Esophagus squamous epithelium (tissue), 5 donors: ENCODE measurements at places on chromosomes 3 and 15. TPM values are rescaled to one million over a fixed set of nuclear protein-coding genes. Genes with fewer than 3 reads are reported as not detected.

DNA sequence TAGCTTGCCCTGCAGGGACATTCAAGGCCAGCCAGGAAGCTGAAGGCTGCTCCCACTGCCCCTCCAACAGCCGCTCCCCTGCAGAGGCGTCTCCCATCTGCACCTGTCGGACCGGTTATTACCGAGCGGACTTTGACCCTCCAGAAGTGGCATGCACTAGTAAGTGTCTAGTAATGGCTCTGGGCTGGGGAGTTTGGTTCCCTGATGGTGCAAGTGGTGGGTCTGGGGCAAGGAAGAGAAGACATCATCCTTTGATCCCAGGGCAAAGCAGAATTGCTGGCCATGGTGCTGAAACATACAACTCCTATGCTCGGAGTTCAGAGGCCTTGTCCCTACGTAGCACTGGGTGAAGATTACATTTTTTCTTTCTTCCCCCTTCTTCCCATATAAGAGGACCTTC lies 311.4 kb downstream of the EPHB1 start:
- H3K36me3 ChIP-seq: no peaks in the 10 kb centered on the region
- no peaks in the 10 kb centered on the region for H3K4me1 ChIP-seq
- H3K27me3 ChIP-seq: no peaks in the 10 kb centered on the region
- no peak for DNase-seq
- H3K27ac ChIP-seq: no peak overlapping the region
- H3K4me3 ChIP-seq: no peak overlapping the region

The SEMA3B gene
- total RNA-seq: 2.5 TPM

The CHAC1 gene
- 7.9 TPM for total RNA-seq

DNA sequence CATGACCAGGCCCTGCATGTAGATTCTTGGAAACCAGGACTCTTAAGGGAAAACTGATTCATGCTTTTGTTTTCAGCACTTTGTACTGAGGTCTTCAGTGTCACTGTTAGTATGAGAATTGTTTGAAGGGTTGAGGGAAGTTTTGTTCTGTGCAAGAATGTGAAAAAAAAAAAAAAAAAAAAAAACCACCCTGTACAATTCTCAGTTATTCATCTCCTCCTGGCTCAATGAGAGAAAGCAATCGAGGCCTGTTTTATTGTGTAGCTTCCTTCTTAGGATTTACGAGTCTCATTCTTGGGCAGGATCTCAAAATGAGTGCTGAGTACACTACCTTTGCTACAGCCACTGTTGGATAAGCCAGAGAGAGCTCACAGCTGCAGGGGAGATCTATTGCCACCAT lies 469.5 kb downstream of the CNTN4 start:
- no peak overlapping the region for H3K27ac ChIP-seq
- no peaks in the 10 kb centered on the region for H3K36me3 ChIP-seq
- no peak for DNase-seq
- H3K4me1 ChIP-seq: no peaks in the 10 kb centered on the region
- H3K4me3 ChIP-seq: no peak overlapping the region

DNA sequence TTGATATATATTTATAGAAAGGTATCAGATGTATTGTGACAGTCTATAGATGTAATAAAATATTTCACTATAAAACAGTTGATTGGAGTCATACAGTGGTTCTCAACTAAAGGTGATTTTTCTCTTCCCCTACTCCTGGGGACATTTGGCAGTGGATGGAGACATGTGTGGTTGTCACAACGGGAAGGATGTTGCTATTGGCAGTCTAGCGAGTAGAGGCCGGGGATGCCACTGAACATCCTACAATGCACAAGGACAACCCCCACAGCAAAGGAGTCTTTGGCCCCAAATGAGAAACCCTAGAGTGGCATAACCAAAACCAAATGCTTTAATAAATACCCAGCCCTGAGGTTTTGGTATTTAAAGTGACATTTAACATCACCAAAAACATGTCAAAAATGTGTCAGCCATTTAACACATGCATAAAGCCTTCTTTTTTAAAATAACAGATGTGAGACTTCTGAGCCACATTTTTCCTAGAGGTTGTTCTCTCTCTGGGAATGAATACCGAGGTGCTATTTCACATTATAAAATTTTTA lies 367.5 kb downstream of the PTPRG start:
- H3K27ac ChIP-seq: no peak overlapping the region
- DNase-seq: no peak
- peaks cover 5% of the 10 kb centered on the region for H3K4me1 ChIP-seq
- H3K27me3 ChIP-seq: no peaks in the 10 kb centered on the region

DNA sequence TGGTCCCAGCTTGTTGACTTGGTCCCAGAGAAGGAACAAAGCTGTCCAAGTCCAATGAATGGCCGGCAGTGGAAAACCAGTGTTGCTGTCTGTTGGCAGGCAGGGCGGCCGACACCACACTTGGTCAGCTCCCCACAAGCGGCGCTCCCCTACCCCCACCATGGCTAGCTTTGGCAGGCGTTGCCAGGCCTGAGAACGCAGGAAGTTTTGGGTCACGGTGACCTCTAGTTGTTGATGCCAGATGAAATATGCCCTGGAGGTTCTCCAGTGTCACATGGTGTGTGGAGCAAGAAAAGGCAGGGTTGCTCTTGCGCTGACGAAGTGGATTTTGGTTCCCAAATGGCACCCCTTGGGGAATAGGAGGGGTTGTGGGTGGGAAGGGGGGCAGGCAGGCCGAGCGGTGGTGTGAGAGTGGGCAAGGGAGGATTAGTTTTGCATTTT lies 72.7 kb upstream of the TPRG1 start:
- peak overlapping the region; percentile 71 for H3K27ac ChIP-seq
- H3K36me3 ChIP-seq: no peaks in the 10 kb centered on the region
- no peak for DNase-seq
- H3K27me3 ChIP-seq: no peaks in the 10 kb centered on the region
- H3K4me3 ChIP-seq: no peak overlapping the region
- H3K4me1 ChIP-seq: no peaks in the 10 kb centered on the region

- H3K4me3 ChIP-seq: no peak overlapping the region
- H3K36me3 ChIP-seq: no peaks in the 10 kb centered on the region
- no peaks in the 10 kb centered on the region for H3K4me1 ChIP-seq
- H3K27me3 ChIP-seq: no peaks in the 10 kb centered on the region
- H3K27ac ChIP-seq: no peak overlapping the region
- no peak for DNase-seq
Measured at GRCh38 chr3:17075358-17075757, 190.6 kb downstream of the PLCL2 start.

- H3K4me1 ChIP-seq: no peaks in the 10 kb centered on the region
- no peak overlapping the region for H3K27ac ChIP-seq
- H3K27me3 ChIP-seq: no peaks in the 10 kb centered on the region
- H3K36me3 ChIP-seq: no peaks in the 10 kb centered on the region
- H3K4me3 ChIP-seq: no peak overlapping the region
Measured at GRCh38 chr3:16999871-17000270, 115.1 kb downstream of the PLCL2 start.

- H3K27me3 ChIP-seq: no peaks in the 10 kb centered on the region
- peak overlapping the region; percentile 85 for H3K4me3 ChIP-seq
- peaks cover 15% of the 10 kb centered on the region for H3K4me1 ChIP-seq
- no peak for DNase-seq
- no peaks in the 10 kb centered on the region for H3K36me3 ChIP-seq
Measured at GRCh38 chr3:186566772-186567071, 417 bp downstream of the TBCCD1 start.

DNA sequence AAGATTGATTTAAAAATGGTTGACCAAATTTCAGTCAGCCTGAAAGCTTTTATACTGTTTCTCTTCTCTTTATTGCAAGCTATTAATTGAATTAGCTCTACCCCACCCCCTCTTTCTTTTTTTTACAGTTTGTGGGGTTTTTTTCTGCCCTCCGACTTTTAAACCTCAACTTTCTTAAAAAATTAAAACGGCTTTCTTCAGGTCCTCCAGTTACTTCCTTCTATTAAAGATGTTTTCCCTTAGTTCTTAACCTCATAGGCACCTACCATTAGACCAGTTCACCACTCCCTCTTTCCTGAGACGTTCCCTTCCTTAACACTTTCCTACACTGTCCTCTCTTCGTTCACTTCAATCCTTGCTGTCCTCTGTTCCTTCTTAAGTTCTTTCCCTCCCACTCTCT lies 52.4 kb downstream of the ATP8B4 start:
- H3K4me1 ChIP-seq: no peaks in the 10 kb centered on the region
- no peak overlapping the region for H3K27ac ChIP-seq
- DNase-seq: no peak
- H3K36me3 ChIP-seq: no peaks in the 10 kb centered on the region
- no peaks in the 10 kb centered on the region for H3K27me3 ChIP-seq
- no peak overlapping the region for H3K4me3 ChIP-seq

The KCNMB3 gene
- total RNA-seq: 0.15 TPM

- no peaks in the 10 kb centered on the region for H3K36me3 ChIP-seq
- H3K27me3 ChIP-seq: no peaks in the 10 kb centered on the region
- no peak for DNase-seq
Measured at GRCh38 chr3:85592256-85592655, 633.5 kb downstream of the CADM2 start.

GRCh38 chr15:47135267-47135666 lies 582.0 kb upstream of the SEMA6D start:
- no peaks in the 10 kb centered on the region for H3K4me1 ChIP-seq
- no peak overlapping the region for H3K27ac ChIP-seq
- no peak for DNase-seq
- no peaks in the 10 kb centered on the region for H3K27me3 ChIP-seq

The RBMS3 gene
- 35.7 TPM for total RNA-seq

The SPSB4 gene
- total RNA-seq: not detected

DNA sequence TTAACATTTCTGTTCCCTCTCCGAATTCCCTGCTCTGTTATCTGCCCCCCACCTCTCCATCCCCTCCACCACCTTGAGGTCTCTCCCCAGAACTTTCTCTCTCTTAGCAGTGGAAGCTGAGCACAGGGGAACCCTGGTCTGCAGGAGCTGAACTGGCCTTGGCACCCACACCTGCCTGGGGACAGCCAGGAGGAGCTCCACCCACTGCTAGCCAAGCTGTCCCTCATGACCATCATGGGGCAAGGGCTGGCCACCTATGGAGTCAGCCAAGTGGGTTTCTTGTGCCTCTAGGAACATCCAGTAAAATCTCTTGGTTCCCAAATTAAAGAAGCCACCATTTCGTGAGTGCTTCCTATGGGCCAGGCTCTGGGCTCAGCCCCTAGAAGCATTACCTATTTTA lies 276.4 kb upstream of the TLE3 start:
- peaks cover 5% of the 10 kb centered on the region for H3K4me1 ChIP-seq
- H3K27me3 ChIP-seq: no peaks in the 10 kb centered on the region
- H3K36me3 ChIP-seq: no peaks in the 10 kb centered on the region
- no peak overlapping the region for H3K4me3 ChIP-seq
- no peak for DNase-seq

DNA sequence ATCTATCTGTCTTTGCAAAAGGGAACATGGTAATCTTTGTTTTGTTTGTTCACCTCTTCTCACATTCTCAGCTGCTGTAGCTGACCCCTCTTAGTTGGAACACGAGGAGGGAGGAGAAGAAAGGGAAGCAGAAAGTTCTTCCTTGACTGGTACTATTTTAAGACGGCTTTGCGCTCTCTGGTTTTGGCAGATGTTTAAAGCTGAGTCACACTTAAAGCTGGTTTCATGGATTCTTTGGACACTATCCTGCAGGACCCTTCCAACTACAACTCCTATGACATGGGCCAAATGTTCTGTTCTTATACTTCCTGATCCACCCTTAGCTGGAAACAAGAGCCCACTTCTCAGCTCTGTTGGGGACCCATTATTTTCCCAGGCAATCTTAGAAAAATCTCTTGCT lies 40.6 kb upstream of the FXR1 start:
- H3K27ac ChIP-seq: no peak overlapping the region
- no peaks in the 10 kb centered on the region for H3K4me1 ChIP-seq
- no peaks in the 10 kb centered on the region for H3K36me3 ChIP-seq
- H3K27me3 ChIP-seq: no peaks in the 10 kb centered on the region
- H3K4me3 ChIP-seq: no peak overlapping the region
- no peak for DNase-seq

DNA sequence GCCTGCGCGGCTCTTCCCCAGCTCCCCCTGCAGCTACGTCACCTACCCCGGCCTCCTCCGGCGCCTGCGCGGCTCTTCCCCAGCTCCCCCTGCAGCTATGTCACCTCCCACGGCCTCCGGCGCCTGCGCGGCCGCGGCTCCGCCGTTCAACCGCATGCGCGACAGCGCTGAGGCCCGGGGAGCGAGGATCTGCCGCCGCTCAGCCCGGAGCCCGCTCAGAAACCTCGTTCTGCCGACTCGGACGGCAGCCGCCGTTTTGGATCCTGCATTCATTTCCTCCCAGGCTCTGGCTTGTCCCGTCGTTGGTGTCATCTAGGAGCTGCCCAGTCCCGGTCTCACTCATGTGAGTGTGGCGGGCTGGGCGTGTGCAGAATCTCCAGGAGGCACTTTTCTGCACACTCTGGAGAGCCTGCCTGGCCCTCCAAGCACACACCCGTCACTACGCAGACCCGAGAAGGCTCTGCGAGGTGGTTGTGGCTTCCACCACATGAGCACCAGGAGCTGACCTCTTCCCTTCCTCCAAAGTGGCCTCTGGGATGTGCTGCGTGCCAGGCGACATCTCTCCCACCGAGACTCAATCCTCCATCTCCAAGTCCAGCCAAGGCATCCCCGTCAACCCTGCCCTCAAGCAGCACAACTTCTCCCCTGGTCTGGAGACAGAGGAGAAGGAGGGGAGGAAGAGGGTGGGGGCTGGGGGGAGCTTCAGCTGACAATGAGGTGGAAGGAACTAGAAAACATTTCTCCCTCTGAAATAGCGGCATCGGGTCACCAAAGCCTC lies 165.3 kb downstream of the CHSY1 start:
- no peaks in the 10 kb centered on the region for H3K27me3 ChIP-seq
- H3K27ac ChIP-seq: no peak overlapping the region
- H3K4me3 ChIP-seq: no peak overlapping the region

- DNase-seq: no peak
- H3K27me3 ChIP-seq: no peaks in the 10 kb centered on the region
Measured at GRCh38 chr15:94381384-94381783, 150.0 kb downstream of the MCTP2 start.

- no peak overlapping the region for H3K4me3 ChIP-seq
- DNase-seq: no peak
- no peaks in the 10 kb centered on the region for H3K36me3 ChIP-seq
- no peak overlapping the region for H3K27ac ChIP-seq
Measured at GRCh38 chr3:113832477-113833164, 6.0 kb upstream of the GRAMD1C start.

- no peak for DNase-seq
- H3K27ac ChIP-seq: no peak overlapping the region
- H3K4me3 ChIP-seq: no peak overlapping the region
- H3K4me1 ChIP-seq: peaks cover 25% of the 10 kb centered on the region
- H3K27me3 ChIP-seq: no peaks in the 10 kb centered on the region
- H3K36me3 ChIP-seq: no peaks in the 10 kb centered on the region
Measured at GRCh38 chr3:172065967-172066762, 26.8 kb downstream of the FNDC3B start.

The TM4SF1 gene
- 290 TPM for total RNA-seq

The RYR3 gene
- 4.2 TPM for total RNA-seq

DNA sequence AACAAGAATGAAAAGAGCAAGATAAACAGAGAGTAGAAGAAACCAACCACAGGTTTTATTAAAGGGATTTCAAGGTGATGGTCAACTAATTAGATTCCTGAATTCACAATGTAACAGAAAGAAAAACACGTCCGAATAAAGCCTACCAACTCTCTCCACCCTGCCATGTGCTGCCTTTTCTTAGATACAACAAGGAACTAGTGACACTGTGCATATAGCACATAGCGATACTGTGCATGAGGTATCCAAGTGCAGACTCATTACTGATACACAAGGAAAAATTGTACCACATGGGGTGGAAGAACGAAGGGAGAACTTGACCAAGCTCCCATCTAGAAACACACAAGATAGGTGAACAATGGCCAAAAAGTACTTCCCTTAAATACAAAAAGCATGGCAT lies 154.6 kb downstream of the MAGI1 start:
- no peak overlapping the region for H3K4me3 ChIP-seq
- peaks cover 21% of the 10 kb centered on the region for H3K4me1 ChIP-seq
- H3K36me3 ChIP-seq: no peaks in the 10 kb centered on the region
- no peak for DNase-seq
- H3K27me3 ChIP-seq: no peaks in the 10 kb centered on the region
